Left ventricle myocardium inferior (tissue), 1 donor: ENCODE measurements at places on chromosomes 1 and 21.
A peak's percentile ranks its signal among the peaks of the same experiment; 100 is the strongest.

- H3K4me1 ChIP-seq, result peaks cover 51% of the 10 kb centered on the region
- H3K4me3 ChIP-seq, result no peak overlapping the region
- peak overlapping the region; percentile 44 for H3K27ac ChIP-seq
Observed at GRCh38 chr1:1259951-1260600, 13.6 kb upstream of the C1QTNF12 start.

GRCh38 chr1:66938613-66939012, 13.8 kb downstream of the MIER1 start:
- DNase-seq, result no peak
- peaks cover 75% of the 10 kb centered on the region for H3K4me1 ChIP-seq
- H3K27ac ChIP-seq, result no peak overlapping the region

- no peaks in the 10 kb centered on the region for H3K36me3 ChIP-seq
- H3K4me3 ChIP-seq, result no peak overlapping the region
- no peak for DNase-seq
- no peaks in the 10 kb centered on the region for H3K4me1 ChIP-seq
- no peak overlapping the region for H3K27ac ChIP-seq
Observed at GRCh38 chr1:62908168-62908695, 124.3 kb downstream of the ATG4C start.

GRCh38 chr1:239058190-239058589, 328.2 kb upstream of the CHRM3 start:
- no peaks in the 10 kb centered on the region for H3K4me1 ChIP-seq
- DNase-seq, result no peak

DNA sequence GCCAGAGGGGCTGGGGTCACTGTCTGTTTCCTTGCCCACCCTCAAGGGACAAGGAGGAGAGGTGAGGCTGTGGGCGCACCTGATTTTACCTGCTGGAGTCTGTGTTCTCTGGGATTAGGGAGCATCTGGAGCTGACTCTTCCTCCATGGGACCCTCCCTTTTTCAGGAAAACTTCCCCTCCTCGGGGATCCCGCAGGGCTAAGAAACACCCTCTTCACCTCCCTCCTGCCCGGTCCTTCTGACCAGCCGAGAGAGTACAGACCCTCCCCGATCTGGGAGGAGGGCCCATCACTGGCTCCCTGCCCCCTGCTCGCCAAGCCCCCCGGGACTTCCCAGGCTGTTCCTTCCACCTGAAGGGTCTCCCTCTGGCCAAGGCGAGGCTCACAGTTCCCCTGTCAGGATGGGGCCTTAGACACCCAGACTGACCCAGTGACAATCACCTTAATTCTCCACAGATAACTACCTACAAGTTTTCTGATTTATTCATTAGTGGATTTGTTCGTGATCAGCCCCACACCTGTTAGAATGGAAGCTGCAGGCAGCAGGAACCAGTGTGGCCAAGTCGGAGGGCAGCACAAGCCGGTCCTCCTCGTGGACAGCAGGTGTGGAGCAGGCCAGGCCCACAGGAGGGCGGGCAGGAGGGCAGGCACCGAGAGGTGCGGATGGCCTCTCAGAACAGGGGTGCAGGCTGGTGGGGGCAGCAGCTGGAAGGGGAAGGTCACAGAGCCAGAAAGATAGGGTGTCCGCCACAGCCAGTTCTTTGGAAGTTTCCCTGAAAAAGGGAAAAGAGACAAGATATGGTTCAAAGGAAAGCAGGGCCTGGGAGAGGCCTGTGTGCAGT, 15.9 kb upstream of the SAMD11 start:
- H3K4me1 ChIP-seq, result peaks cover 26% of the 10 kb centered on the region
- DNase-seq, result no peak
- H3K27ac ChIP-seq, result no peak overlapping the region

GRCh38 chr1:41416552-41417334, 55.5 kb downstream of the FOXO6 start:
- H3K27ac ChIP-seq, result no peak overlapping the region
- H3K27me3 ChIP-seq, result peaks cover 4% of the 10 kb centered on the region
- peaks cover 22% of the 10 kb centered on the region for H3K4me1 ChIP-seq
- peak; percentile 61 for DNase-seq
- no peaks in the 10 kb centered on the region for H3K36me3 ChIP-seq

- no peak for DNase-seq
- H3K36me3 ChIP-seq, result no peaks in the 10 kb centered on the region
- H3K27me3 ChIP-seq, result no peaks in the 10 kb centered on the region
- no peak overlapping the region for H3K27ac ChIP-seq
- H3K4me3 ChIP-seq, result no peak overlapping the region
Observed at GRCh38 chr1:119790451-119791198, 20.6 kb downstream of the REG4 start.

DNA sequence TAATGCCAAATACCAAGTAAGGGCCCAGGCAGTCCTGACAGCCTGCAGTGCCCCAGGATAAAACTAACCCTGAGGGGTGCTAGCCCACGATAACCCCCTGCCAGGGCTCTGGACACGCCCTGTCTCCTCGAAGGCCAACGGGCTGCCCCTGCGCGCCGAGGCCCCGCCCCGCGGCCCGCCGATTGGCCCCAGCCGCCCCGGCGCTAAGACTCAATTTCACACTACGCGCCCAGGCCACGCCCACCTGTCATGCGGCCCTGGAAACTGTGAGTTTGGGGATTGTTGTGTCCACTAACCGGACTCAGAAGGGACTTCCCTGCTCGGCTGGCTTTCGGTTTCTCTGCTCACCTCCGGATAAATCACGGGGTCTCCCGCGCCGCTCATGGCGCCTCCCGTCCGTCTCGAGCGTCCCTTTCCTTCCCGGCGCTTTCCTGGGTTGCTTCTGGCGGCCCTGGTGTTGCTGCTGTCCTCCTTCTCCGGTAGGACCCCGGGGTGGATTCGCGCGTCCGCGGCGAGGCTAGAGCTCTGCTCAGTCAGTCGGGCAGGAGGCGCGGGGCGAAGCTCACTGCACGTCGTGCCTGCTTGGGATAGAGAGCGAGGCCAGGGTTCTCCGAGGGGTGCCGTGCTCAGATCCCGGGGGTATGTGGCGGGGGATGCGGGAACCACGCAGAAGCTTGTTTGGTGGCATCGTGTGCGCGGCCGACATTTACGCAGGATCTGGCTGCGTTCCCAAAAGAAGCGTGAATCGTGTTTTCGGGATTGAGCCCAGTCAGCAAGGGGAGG, at the start of gene CR1L:
Gene CR1L, plus strand, starts transcription at position 282 of the 783 bp plus-strand sequence. Its CDS starts 101 bp downstream, at position 383.
- H3K27me3 ChIP-seq, result peaks cover 47% of the 10 kb centered on the region
- H3K4me3 ChIP-seq, result peak within 1 kb of the TSS; percentile 76
- DNase-seq, result peak; percentile 78
- H3K4me1 ChIP-seq, result peaks cover 16% of the 10 kb centered on the region

DNA sequence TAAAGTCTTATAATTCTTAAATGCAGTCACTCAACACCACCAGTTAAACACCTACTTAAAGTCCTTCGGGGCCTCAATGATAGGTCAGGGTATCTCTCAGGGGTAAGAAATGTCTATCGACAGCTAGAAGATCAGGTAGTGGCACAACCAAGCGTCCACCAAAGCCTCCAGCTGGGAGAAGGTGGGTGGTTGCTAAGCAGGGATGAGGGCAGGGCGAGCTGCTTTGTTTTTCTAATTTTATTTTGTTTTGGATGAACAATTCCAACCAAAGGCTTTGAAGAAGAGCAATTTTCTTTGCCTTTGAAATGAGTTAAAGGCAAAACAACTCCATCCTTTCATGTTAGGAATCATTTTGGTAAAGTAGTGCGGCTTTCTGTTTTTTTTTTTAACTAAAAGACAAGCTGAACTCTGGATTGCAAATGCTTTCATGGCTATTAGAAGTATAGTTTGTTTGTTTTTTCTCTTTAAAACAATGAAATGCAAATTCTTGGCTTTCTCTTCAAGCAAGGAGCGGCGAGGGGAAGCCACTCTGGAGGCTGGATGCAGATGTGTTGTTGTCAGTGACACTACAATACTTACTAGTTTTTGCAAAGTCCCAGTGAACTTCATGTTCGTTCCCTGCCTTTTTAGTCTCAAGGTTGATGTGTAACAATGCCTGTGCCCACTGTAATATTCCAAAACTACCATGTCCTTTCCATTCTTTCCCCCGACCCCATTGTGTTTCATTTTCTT, 106.0 kb downstream of the MRPS6 start:
- no peaks in the 10 kb centered on the region for H3K27me3 ChIP-seq
- H3K4me1 ChIP-seq, result peaks cover 6% of the 10 kb centered on the region
- no peak overlapping the region for H3K4me3 ChIP-seq
- DNase-seq, result no peak
- no peaks in the 10 kb centered on the region for H3K36me3 ChIP-seq
- H3K27ac ChIP-seq, result peak overlapping the region; percentile 66

DNA sequence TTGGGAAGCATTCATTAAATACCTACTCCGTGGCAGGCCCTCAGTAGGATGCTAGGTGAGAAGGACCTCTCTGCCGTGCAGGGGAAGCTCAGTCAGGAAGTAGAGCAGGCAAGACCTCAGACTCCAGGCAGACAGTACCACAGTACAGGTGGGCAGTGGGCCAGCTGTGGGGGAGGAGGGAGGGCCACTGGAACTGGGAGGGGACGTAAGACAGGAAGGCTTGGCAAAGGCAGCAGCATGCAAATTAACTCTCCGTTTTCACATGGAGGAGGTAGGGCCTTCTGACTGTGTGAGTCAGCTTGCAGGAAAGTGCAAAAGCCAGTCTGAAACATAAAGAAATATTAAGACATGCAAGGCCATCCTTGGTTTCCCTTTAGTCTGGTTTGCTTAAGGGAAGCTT, 157.7 kb downstream of the TRIM33 start:
- no peak overlapping the region for H3K4me3 ChIP-seq
- peaks cover 10% of the 10 kb centered on the region for H3K4me1 ChIP-seq
- peak; percentile 71 for DNase-seq
- no peaks in the 10 kb centered on the region for H3K36me3 ChIP-seq
- no peak overlapping the region for H3K27ac ChIP-seq

DNA sequence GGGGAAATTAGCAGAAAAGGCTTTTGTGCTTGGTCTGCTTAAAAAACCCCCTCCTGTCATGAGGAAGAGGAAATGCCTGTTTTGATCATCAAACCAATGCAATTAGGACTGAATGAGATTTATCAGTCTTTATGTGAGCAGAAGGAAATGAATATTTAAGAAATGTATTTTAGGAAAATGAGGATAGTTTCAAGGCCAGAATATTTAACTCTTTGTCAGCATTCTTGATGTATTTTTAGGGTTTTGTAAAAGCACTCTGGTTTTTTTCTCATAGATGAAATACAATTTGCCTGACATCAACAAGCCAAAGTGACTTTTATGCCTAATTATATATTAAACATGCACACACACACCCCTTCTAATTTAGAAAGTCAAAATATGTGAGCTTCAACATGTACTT, 213.8 kb downstream of the GRIK1 start:
- H3K4me1 ChIP-seq, result no peaks in the 10 kb centered on the region
- no peaks in the 10 kb centered on the region for H3K36me3 ChIP-seq
- H3K27me3 ChIP-seq, result no peaks in the 10 kb centered on the region
- H3K4me3 ChIP-seq, result no peak overlapping the region
- H3K27ac ChIP-seq, result no peak overlapping the region
- no peak for DNase-seq

DNA sequence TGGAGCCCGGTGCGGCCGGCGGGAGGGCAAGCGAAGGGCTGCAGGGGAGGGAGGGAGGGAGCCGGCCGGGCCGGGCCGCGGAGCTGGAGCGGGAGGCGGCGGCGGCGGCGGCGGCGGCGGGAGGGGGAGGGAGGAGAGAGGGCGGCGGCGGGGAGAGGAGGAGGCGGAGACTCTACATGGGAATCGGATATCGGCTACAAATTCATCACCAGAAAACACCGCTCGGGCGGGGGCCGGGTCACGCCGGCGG, at the start of gene AKT3:
Gene AKT3, minus strand, starts transcription at position 42 of the 250 bp plus-strand sequence. CDS start 7,073 bp downstream, outside the sequence.
- no peaks in the 10 kb centered on the region for H3K36me3 ChIP-seq
- peaks cover 50% of the 10 kb centered on the region for H3K27me3 ChIP-seq
- peak within 1 kb of the TSS; percentile 96 for H3K27ac ChIP-seq
- H3K4me3 ChIP-seq, result peak within 1 kb of the TSS; percentile 89
- H3K4me1 ChIP-seq, result peaks cover 34% of the 10 kb centered on the region
- DNase-seq, result peak; percentile 82

GRCh38 chr1:160437432-160438316, 37.3 kb downstream of the VANGL2 start:
- peak overlapping the region; percentile 33 for H3K27ac ChIP-seq
- DNase-seq, result no peak
- no peaks in the 10 kb centered on the region for H3K36me3 ChIP-seq
- H3K4me1 ChIP-seq, result no peaks in the 10 kb centered on the region
- peak overlapping the region; percentile 39 for H3K4me3 ChIP-seq

- no peak overlapping the region for H3K4me3 ChIP-seq
- no peak for DNase-seq
- H3K27ac ChIP-seq, result no peak overlapping the region
- H3K4me1 ChIP-seq, result no peaks in the 10 kb centered on the region
Observed at GRCh38 chr1:219081943-219082925, 91.4 kb upstream of the LYPLAL1 start.

DNA sequence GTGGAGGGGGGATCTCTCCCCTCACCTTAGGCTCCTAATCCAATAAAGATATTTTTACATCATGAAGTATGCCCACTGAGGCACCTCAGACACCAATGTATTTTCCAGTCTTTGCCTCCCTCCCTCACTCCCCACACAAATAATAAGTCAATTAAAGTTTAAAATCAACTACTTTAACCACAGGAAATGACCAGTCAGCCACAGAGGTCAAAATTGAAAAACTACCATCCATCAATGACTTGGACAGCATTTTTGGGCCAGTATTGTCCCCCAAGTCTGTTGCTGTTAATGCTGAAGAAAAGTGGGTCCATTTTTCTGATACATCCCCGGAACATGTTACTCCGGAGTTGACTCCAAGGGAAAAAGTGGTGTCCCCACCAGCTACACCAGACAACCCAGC, 70.6 kb upstream of the DYNLT5 start:
- H3K27ac ChIP-seq, result no peak overlapping the region
- no peaks in the 10 kb centered on the region for H3K36me3 ChIP-seq
- H3K4me3 ChIP-seq, result no peak overlapping the region
- no peaks in the 10 kb centered on the region for H3K27me3 ChIP-seq
- H3K4me1 ChIP-seq, result peaks cover 5% of the 10 kb centered on the region

DNA sequence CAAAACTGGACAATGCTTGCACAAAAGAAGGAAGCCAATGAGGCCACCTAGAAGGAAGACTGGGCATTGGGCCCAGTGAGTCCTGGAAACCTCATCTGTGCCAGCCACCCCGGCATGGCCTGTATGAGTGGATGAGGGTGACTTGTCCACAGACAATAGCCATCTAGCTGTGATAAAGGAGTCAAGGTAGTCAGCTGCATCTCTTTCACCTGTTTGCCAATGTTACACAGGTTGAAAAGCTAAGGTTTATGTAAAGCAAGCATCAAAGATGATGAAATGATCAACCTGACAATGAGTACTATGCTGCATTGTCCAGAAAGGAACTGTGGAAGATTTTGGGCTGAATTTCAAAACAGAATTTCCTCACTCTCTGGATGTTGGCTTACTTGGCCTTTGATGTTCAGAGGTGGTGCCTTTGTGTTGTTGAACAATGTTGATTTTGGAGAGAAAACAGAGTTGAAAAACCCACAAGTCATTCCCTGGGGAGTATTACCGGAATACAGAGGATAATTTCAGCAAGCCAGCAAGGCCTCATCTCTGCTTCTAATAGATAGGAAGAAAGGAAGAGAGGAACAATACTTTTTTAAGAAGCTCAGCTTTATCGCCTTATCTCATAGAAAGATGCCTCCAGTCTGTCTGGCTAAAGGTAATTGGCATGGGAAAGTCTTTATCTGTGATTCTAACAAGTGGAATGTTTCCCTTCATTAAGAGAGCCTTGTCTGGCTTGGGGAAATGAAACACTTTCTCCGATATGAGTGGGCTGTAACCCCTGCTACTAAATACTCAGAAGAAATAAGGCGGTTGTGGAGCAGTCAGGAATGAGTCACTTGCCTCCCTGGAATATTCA, 11.4 kb upstream of the SELE start:
- no peak for DNase-seq
- no peaks in the 10 kb centered on the region for H3K27me3 ChIP-seq
- H3K4me3 ChIP-seq, result no peak overlapping the region

- no peak overlapping the region for H3K4me3 ChIP-seq
- H3K27me3 ChIP-seq, result no peaks in the 10 kb centered on the region
- peaks cover 20% of the 10 kb centered on the region for H3K36me3 ChIP-seq
- H3K27ac ChIP-seq, result no peak overlapping the region
- no peaks in the 10 kb centered on the region for H3K4me1 ChIP-seq
- DNase-seq, result no peak
Observed at GRCh38 chr1:42832641-42833240, 13.7 kb upstream of the ZNF691 start.
